ENCODE measurements at places on chromosomes 4 and X. TPM values are rescaled to one million over a fixed set of nuclear protein-coding genes. Genes with fewer than 3 reads are reported as not detected.

LUZP4 gene
- total RNA-seq: not detected

TMPRSS11A gene
- not detected for total RNA-seq

HAND2 gene
- not detected for total RNA-seq

SPANXD gene
- total RNA-seq: not detected

GRCh38 chrX:100417681-100418080, 7.6 kb upstream of the PCDH19 start:
- peak overlapping the region; percentile 95 for H3K27ac ChIP-seq
- DNase-seq: no peak
- peaks cover 37% of the 10 kb centered on the region for H3K4me1 ChIP-seq
- no peak overlapping the region for H3K4me3 ChIP-seq

GRCh38 chr4:124435274-124435950, 277.1 kb downstream of the ANKRD50 start:
- DNase-seq: no peak
- no peak overlapping the region for H3K4me3 ChIP-seq
- no peaks in the 10 kb centered on the region for H3K36me3 ChIP-seq
- H3K4me1 ChIP-seq: no peaks in the 10 kb centered on the region
- no peaks in the 10 kb centered on the region for H3K27me3 ChIP-seq

DNA sequence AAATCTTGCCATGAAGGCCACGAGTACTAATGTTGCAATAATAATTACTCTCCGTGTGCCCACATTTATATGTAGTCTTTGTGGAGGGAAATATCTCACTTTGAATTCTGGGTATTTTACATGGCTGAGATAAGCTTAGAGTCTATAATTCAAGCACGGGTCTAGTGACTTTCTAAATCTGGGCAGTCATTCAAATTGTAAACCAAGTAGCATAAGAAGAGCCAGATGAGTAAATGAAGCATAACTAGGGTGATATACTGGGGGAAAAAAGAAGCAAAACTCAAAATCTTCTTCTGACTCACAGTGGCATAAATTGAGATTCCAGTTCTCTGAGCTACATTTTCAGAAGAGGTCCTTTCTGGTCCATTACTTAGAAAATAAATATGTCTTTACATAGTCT, 53.0 kb downstream of the MAPK10 start:
- H3K4me3 ChIP-seq: no peak overlapping the region
- H3K4me1 ChIP-seq: peaks cover 27% of the 10 kb centered on the region
- H3K27ac ChIP-seq: no peak overlapping the region
- peaks cover 15% of the 10 kb centered on the region for H3K36me3 ChIP-seq
- DNase-seq: no peak
- no peaks in the 10 kb centered on the region for H3K27me3 ChIP-seq

GRCh38 chrX:20394451-20394850, 127.7 kb upstream of the RPS6KA3 start:
- no peaks in the 10 kb centered on the region for H3K4me1 ChIP-seq
- DNase-seq: no peak
- no peak overlapping the region for H3K27ac ChIP-seq
- no peaks in the 10 kb centered on the region for H3K27me3 ChIP-seq
- H3K36me3 ChIP-seq: no peaks in the 10 kb centered on the region

GRCh38 chrX:150080497-150080896, 142.2 kb upstream of the EOLA2 start:
- H3K27me3 ChIP-seq: no peaks in the 10 kb centered on the region
- DNase-seq: no peak
- no peak overlapping the region for H3K27ac ChIP-seq
- no peak overlapping the region for H3K4me3 ChIP-seq

DNA sequence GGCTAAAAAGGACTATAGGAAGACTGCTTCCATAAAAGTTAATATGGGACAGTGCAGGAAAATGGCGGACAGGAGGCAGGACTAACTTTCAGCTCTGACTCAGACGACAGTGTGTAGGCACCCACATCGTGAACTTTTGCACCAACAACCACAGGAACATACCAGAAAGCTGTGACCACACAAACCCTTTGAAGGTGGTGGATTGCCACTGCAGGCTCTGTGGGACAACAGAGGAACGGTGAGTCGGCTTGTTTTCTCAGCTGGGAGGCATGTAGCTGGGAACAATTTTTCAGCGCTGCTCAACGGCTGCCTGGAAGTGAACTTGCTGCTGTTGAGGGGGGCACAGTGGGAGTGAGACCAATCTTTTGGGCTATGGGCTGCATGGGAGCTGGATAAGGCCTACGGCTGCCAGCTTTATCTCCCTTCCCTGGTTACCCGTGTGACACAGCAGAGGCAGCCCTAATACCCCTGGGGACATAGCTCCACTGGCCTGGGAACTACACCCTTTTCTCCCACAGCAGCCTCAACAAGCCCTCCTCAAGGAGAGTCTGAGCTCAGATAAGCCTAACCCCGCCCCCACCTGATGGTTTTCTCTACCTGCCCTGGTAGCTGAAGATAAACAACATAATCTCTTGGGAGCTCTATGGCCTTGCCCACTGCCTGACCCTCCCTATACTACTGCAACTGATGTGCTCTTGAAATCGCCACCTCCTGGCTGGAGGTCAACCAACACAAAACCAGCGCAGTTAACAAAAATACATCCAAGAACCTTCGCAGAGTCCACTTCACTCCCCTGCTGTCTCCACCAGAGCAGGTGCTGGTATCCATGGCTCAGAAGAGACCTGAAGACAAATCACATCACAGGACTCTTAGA, 1537.0 kb downstream of the C4orf33 start:
- no peaks in the 10 kb centered on the region for H3K4me1 ChIP-seq
- no peak overlapping the region for H3K27ac ChIP-seq
- no peaks in the 10 kb centered on the region for H3K27me3 ChIP-seq
- no peak overlapping the region for H3K4me3 ChIP-seq

GRCh38 chrX:9595174-9595573, 130.3 kb downstream of the TBL1X start:
- no peak overlapping the region for H3K27ac ChIP-seq
- no peak overlapping the region for H3K4me3 ChIP-seq
- H3K4me1 ChIP-seq: no peaks in the 10 kb centered on the region
- no peaks in the 10 kb centered on the region for H3K27me3 ChIP-seq
- peaks cover 9% of the 10 kb centered on the region for H3K36me3 ChIP-seq
- no peak for DNase-seq

- H3K27ac ChIP-seq: no peak overlapping the region
- no peak for DNase-seq
- H3K4me3 ChIP-seq: no peak overlapping the region
Observed at GRCh38 chrX:40188573-40189417, 91.0 kb upstream of the BCOR start.

GRCh38 chr4:86965019-86965976, 30.5 kb downstream of the AFF1 start:
- H3K4me3 ChIP-seq: no peak overlapping the region
- H3K27me3 ChIP-seq: no peaks in the 10 kb centered on the region
- H3K4me1 ChIP-seq: peaks cover 23% of the 10 kb centered on the region
- DNase-seq: no peak
- H3K36me3 ChIP-seq: no peaks in the 10 kb centered on the region
- no peak overlapping the region for H3K27ac ChIP-seq

DNA sequence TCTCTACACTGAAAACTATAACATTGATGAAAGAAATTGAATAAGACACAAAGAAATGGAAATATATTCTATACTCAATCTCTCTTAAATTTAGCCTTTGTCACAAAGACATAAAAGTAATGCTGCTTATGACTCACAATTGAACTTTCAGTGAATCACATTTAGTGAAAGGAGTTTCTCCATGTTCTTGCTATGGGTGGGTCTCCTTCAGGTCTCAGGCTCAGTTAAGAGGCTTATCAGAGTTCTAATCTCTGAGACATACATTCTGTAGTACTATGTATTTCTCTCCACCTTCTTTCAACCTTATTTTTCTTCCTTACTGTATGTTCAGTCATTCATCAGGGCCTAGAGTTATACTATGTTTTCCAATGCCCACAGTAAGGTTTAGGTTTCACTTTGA, 220.9 kb downstream of the DTHD1 start:
- H3K4me1 ChIP-seq: no peaks in the 10 kb centered on the region
- H3K36me3 ChIP-seq: no peaks in the 10 kb centered on the region
- DNase-seq: no peak
- no peaks in the 10 kb centered on the region for H3K27me3 ChIP-seq

DNA sequence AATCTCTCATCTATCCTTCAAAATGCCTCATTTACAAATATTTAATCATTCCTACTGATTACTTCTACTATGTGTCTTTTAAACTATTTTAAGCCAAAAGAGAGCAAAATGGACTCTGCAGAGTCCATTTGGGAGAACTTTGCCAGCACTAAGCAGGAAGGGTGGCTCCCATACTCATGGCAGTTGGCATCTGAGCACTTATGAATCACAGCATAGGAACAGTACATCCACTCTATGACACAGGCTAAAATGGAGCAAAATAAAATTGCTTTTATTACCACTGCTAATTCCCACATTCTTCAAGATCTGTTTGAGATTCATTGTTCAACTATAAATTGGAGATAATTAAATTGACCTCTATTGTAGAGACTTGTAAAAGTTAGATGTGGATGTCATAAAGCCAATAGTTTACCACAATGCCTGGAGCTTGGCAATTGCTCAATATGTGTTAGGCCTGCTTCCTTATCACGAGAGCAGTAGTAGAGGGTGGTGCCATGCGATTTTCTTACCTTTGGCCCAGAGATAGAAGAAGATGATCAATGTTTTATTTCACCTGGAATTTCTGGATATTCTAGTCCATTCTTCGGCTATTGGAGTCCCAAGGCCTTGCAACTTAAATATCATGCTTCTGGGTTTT, 19.1 kb downstream of the HPGD start:
- no peaks in the 10 kb centered on the region for H3K36me3 ChIP-seq
- H3K4me3 ChIP-seq: no peak overlapping the region
- no peak overlapping the region for H3K27ac ChIP-seq
- H3K4me1 ChIP-seq: no peaks in the 10 kb centered on the region
- DNase-seq: no peak

DNA sequence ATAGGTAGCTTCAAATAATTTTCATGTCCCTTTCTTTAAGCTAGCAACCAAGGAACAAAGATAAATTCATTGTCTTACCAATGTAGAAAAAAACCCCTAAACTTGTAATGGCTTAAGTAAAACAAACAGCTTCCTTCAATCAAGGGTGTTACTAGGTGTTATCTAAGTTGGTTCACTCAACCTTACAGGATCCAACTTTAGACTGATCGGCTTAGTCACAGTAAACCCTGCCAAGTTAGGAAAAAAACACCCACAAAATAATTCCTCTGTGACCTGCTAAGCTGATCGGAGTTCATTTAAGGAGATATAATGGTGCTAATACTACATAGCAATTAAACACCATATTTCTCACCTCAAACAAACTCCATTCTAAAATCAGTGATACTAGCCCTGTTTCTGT, 10.1 kb downstream of the AIFM1 start:
- peaks cover 3% of the 10 kb centered on the region for H3K36me3 ChIP-seq
- H3K27me3 ChIP-seq: no peaks in the 10 kb centered on the region
- no peak for DNase-seq
- H3K4me1 ChIP-seq: peaks cover 4% of the 10 kb centered on the region

Data from neural crest cell (in vitro differentiated cells).